ENCODE measurements at places on chromosomes 6 and 20. TPM values are rescaled to one million over a fixed set of nuclear protein-coding genes. Genes with fewer than 3 reads are reported as not detected.

The CLVS2 gene
- total RNA-seq: 0.16 TPM

The TMEM63B gene
- 35.7 TPM for total RNA-seq

The ADTRP gene
- 0.51 TPM for total RNA-seq

The INSM1 gene
- total RNA-seq: not detected

The TMEM244 gene
- not detected for total RNA-seq
